NCI-H2107 (cell line): ENCODE measurements at places on chromosomes 6 and 20.
A peak's percentile ranks its signal among the peaks of the same experiment; 100 is the strongest.

- DNase-seq: no peak
Observed at GRCh38 chr6:101146389-101146788, 247.1 kb upstream of the GRIK2 start.

DNA sequence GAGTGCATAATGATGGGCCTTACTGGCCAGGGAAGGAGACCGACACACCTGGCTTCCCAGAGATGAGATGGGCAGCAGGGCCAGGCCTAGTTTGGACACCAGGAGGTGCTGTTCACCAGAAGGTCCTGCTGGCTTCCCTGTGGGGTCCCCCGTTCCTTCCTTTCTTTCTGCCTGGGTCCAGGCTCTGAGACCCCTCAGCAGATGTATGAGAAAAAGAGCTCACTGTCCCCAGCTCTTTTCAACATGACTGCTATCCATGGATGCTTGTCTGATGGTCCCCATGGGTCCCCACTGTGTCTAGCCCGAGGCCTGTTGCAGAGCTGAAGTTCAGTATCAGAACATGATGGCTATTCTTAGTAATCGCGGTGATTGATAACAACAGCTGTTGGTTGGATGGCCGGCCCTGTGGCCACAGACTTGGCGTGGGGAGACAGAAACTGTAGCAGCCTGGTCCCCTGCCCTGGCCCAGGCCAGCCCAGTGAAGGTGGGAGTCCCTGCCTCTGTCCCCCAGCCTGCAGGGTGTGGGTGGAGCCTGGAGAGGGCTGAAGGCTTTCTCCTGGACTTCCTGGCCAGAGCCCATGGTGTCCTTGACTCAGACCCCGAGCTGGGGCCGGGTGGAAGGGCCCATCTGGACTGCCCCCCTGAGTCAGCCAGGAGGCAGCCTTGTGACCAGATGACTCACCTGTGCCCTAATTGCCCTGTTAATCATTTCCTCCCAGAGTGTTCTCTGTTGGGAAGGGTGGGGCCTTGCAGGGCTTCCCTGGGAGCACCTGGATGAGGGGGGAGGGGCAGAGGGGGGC lies 9.9 kb upstream of the BAK1 start:
- DNase-seq: no peak

GRCh38 chr6:157151989-157152388 lies 171.3 kb downstream of the TMEM242 start:
- no peak for DNase-seq

GRCh38 chr6:73656531-73657145 lies 2.8 kb upstream of the SLC17A5 start:
- no peak for DNase-seq

GRCh38 chr6:33595001-33595846 lies 15.1 kb upstream of the BAK1 start:
- no peak for DNase-seq

- DNase-seq: no peak
Observed at GRCh38 chr6:88626460-88626859, 337.0 kb downstream of the RNGTT start.

DNA sequence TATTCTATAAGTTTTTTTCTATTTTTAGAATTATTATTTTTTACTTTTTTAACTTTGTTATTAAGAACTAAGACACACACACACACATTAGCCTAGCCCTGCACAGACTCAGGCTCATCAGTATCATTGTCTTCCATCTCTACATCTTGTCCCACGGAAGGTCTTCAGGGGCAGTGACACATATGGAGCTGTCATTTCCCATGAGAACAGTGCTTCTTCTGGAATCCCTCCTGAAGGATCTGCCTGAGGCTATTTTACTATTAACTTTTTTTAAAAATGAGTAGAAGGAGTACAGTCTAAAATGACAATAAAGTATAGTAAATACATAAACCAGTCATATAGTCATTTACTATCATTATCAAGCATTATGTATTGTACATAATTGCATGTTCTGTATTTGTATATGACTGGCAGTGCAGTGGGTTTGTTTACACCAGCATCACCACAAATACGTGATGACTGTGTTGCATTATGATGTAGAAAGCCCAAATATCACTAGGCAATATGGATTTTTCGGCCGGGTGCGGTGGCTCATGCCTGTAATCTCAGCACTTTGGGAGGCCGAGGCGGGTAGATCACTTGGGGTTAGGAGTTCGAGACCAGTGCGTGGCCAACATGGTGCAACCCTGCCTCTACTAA lies 57.9 kb downstream of the HIVEP1 start:
- DNase-seq: no peak

DNA sequence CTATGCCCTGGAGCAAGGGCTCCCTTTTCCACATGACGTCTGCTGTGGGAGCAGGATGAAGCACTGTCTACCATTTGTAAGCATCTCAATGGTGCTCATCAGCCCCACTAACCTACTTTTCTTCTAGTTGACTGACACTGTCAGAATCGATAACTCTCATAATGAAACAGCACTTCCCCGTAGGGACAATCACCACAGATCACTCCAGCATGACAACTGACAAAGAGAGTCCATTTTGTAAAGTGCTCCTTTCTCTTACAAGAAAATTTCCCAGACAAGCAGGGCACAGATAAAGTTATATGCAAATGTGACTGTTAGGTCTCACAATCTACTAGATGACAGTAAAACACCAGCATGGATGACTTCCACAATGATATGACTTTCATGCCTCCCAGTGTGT lies 46.4 kb downstream of the HEBP2 start:
- no peak for DNase-seq

- DNase-seq: no peak
Observed at GRCh38 chr6:31727034-31727716, 1.9 kb downstream of the DDAH2 start.

DNA sequence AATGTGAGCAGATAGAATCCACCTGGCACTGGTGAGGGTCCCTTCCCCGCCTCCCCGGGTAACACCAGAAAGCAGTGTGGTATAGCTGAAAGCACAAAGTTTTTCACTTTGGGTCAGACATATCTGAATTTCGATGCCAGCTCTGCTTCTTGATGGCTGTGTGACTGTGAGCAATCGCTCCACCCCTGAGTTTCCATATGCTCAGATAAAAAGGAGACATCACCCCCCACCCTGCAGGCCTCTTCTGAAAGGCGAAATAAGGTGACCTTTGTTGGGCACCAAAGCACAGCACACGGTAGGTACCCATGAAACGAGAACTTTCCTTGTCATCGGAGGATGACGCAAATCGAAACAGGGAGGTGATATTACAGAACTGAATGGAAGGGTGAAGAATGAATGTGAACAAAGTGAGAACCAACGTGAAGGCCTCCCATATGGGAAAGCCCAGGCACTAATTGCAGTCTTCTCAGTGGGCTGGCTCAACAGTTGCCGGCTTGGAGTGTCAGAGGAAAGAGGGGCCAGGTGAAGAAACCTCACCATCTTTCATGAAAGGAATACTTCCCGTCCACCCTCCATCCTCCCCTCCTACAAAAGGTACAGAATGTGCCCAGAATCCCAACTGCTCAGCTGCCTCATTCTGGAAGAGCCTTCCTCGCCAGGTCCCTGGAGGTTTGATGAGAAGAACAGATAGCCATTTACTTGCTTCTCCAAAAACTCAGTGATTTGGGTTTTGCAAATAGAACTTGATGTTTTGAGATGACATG lies 61.8 kb downstream of the NFATC2 start:
- DNase-seq: no peak

DNA sequence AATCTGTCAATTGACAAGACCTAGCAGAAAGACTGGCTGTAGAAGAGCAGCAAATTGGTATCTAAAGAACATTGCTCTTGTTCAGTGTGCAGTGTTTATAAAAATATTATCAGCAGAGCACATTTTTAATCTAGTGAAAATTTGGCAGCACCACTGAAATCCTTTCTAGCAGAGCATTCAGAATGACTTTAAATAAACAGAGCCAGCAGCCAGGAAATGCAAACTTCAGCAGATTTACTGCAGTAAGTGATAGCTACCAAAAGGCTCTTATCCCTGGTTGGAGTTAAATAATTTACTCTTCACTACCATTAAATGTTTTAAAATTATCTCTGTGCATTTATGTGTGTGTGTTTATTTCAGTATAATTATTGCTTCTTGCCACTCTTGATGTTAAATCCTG lies 590.9 kb upstream of the CITED2 start:
- DNase-seq: no peak

GRCh38 chr6:23176883-23177282 lies 607.5 kb downstream of the HDGFL1 start:
- DNase-seq: peak; percentile 20

DNA sequence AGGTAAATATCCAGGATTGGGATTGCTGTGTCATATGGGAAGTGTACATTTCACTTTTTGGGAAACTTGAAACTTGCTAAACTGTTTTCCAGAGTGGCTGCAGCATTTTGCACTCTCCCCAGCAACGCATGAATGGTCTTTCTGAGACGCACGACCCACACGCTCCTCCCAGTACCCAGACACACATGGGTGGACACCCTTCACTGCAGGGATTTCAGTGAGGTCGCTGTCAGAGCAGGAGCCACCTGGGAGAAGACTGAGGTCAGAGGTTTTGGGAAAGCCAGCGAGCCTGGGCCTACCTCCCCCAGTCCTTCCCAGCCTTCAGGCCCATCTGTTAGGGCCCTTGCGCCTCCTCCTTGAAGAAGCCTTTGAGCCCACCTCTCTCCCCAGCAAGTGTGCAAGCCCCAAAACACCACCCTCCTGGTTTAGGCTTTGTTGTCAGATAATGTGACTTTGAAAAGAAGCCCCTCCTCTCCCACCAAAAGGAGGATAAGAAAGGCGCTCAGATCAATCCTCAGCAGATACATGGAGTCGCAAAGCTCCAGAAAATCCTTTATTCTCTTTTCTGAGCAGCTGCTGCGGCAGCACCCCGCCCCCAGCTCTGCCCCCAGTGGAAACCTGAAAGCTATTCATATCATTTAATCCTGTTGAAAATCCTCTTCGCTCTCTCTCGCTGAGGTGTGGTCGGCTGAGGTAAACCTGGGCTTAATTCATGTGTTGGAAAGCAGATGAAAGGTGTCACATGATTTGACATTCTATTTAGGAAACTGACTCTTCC lies 12.7 kb upstream of the JAG1 start:
- DNase-seq: no peak

- no peak for DNase-seq
Observed at GRCh38 chr20:8616792-8617191, 452.1 kb upstream of the PLCB4 start.

GRCh38 chr20:49690899-49691620 lies 22.6 kb downstream of the B4GALT5 start:
- no peak for DNase-seq

DNA sequence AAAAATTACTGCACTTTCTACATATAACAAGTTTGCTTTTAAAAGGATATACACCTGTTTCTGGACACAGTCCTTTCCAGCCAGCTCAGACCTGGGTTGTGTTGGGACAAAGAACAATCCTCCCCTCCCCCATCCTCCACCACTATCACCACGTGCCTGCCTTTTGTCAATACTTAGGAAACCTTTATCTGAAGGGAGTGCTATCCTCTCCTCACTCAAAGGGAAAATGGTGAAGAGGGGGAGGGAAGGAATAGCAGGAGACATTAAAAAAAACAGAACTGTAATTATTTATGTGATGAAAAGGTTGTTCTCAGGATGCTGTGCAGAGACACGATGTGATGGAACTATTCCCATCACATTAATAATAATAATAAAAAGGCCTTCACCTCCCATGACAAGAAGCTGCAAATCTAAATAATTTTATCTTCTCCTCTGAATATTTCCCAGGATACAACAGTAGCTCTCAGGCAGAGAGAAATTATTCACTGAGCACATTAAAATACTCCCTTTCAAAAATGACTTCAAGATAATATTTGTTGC lies 105.5 kb downstream of the NRSN1 start:
- no peak for DNase-seq
